ENCODE measurements at places on chromosomes 12 and 14.

DNA sequence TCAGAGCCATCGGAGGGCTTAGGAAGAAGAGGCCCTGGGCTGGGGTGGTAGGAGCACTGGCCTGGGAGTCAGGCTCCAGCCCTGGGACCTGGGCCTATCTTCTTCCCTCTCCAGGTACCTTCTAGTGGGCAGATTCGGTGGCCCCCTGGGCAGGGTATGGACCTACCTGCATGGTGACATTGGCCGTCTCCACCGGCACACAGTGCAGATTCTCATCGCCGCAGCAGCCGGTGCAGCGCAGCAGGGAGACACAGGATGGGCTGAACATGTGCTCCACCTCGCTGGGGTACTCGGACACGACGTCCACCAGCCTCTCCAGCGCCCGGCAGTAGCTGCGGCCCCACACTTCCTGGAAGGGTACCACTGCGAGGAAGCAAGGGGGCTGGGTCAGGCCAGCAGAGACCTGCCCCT is 6.2 kb downstream of the PGF start:
- no peak for DNase-seq

GRCh38 chr12:126967152-126967551 is 1299.8 kb upstream of the TMEM132C start:
- DNase-seq, result no peak

DNA sequence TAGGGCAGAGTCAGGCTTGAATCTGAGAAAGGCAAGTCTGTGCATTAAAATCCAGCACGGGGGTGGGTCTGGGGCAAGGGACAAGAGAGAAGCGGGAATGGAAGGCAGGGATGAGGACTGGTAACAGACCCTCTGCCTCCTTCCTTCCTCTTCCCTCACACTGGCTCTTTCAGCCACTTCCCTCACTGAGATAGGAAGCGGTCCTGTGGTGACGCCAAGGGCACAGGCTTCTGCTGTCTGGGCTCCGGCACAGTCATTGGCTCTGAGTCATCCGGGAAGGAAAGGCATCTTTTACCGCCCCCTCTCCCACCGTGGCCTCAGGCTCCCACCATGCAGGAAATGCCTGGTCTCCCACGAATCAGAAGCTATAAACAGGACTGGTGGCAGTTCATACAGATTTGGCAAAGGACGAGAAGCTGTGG is 70.2 kb downstream of the ETV6 start:
- DNase-seq, result peak; percentile 23

GRCh38 chr12:106487664-106488063 is 95.1 kb upstream of the RFX4 start:
- no peak for DNase-seq

All from CD4-positive, alpha-beta T cell treated with Interleukin-12 subunit alpha and Interleukin-12 subunit beta, for 1 hour (primary cell).